ENCODE measurements at places on chromosomes 7 and 10. TPM values are rescaled to one million over a fixed set of nuclear protein-coding genes. Genes with fewer than 3 reads are reported as not detected.

The ZPBP gene
- total RNA-seq: not detected

The GTF2IRD1 gene
- total RNA-seq: 20.0 TPM

The SEC24C gene
- total RNA-seq: 66.6 TPM

The OR6V1 gene
- total RNA-seq: not detected

The GDF2 gene
- not detected for total RNA-seq

The PCDH15 gene
- not detected for total RNA-seq

The ICA1 gene
- 1.0 TPM for total RNA-seq

The SLIT1 gene
- 0.06 TPM for total RNA-seq

The GRID1 gene
- total RNA-seq: 0.41 TPM

The SEMA4G gene
- total RNA-seq: 7.1 TPM

The GSDME gene
- total RNA-seq: 36.5 TPM

The GPR26 gene
- not detected for total RNA-seq

The HYAL4 gene
- total RNA-seq: not detected

The RET gene
- total RNA-seq: 0.59 TPM

The KCND2 gene
- not detected for total RNA-seq

The OLAH gene
- not detected for total RNA-seq

The GIMAP6 gene
- not detected for total RNA-seq

The MRLN gene
- total RNA-seq: not detected

The MMRN2 gene
- total RNA-seq: 0.95 TPM

The MYO1G gene
- total RNA-seq: 0.13 TPM

The REPIN1 gene
- total RNA-seq: 81.4 TPM

The TET1 gene
- 0.58 TPM for total RNA-seq

The HTR5A gene
- total RNA-seq: not detected

The REEP3 gene
- 14.1 TPM for total RNA-seq

The RAPGEF5 gene
- total RNA-seq: 0.18 TPM

The TAS2R16 gene
- not detected for total RNA-seq

The LRCH4 gene
- total RNA-seq: 20.4 TPM

The LIPM gene
- total RNA-seq: not detected

The HHEX gene
- total RNA-seq: 13.1 TPM

The GIMAP2 gene
- total RNA-seq: not detected

The NKX1-2 gene
- total RNA-seq: 0.07 TPM

The FAM131B gene
- 0.43 TPM for total RNA-seq

The RGR gene
- total RNA-seq: not detected
